ENCODE measurements at places on chromosomes 1 and 21.

GRCh38 chr1:237386362-237387143 is 344.6 kb downstream of the RYR2 start:
- DNase-seq: peak; percentile 29

GRCh38 chr1:26285366-26286063 is 5.6 kb downstream of the SH3BGRL3 start:
- no peak for DNase-seq

DNA sequence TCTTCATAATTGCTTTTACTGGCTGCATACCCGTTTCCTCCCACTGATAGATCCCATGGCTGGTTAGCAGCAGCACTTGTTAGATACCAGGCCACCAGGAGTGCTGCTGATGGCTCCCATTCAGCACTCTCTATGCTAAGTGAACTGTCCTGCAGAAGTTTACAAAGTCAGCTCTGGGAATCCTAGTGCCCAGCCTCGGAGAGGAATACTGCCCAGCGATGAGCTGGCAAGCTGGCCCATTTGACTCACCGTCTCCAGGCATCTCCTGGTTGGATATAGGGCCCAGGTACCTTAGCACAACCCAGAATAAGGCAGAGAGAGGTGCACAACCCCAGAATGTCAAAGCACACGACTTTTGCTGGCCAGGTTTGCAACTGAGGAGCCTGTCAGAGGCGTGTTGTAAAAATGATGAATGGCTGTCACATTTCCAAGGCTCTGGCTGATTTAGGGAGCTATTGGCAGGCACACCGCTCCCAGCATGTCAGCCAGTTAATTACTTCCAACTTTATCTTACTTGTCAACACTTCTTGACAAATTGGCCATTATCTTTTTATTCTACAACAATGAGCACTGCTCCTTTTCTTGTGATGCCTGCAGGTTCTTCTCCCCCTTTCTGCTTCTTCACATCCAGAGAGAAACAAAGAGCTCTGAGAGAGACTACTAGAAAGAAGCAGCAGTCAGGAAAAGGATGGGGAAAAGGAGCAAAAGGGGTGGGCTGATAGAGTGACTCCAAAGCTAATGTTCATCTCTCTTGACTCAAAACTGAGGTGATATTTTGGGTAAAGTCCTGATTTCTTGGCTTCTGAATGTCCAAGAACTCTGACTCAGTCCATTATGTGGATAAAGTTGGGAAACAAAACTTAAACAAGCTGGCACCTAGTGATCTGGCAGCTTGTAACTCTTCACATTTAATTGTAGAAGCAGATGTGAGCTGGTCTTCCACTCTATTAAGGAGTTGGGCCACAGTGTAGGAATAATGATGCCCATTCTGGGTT is 10.8 kb upstream of the ANGPTL7 start:
- DNase-seq: no peak

GRCh38 chr1:48414264-48414663 is 57.7 kb downstream of the SPATA6 start:
- no peak for DNase-seq

DNA sequence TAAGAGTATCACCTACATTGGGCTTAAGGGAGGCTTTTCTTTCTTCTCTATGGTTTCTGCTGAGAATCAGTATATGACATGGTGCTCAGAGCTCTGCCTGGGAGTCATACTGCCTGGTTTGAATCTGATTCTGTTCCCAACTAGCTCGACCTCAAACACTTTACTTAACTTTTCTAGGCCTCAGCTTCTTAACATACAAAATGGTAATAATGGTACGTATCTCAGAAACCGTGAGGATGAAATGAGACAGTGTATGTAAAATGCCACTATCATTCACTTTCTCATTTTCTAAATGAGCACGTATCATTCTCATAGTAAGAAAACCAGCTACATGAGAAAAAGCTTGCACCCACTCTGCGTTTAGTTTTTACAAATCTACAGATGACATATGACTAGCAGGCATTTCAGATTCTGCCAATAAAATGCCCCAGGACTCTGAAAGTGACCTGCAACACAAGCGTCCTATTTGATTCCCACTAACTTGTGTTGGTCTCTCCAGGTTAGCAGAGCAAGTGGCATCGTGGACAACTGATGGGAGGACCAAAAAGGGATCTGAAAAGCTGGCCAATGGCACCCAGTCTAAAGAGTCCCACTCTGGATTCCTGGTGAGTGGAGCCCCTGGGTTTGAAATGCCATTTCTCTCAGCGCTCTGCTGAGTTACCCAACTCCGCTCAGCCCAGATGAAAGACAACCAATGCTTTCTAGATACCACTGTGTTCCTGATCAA is 6.1 kb downstream of the CTNNBIP1 start:
- DNase-seq: no peak

- peak; percentile 65 for DNase-seq
Observed at GRCh38 chr1:245263529-245264095, 108.8 kb downstream of the KIF26B start.
